ENCODE measurements at places on chromosomes 13 and 19. TPM values are rescaled to one million over a fixed set of nuclear protein-coding genes. Genes with fewer than 3 reads are reported as not detected.

Gene PODNL1
- not detected for total RNA-seq

Gene ZNF784
- total RNA-seq, result 4.5 TPM

Gene MEIOSIN
- total RNA-seq, result not detected

Gene MISP3
- 0.22 TPM for total RNA-seq

Gene ZNF235
- 8.2 TPM for total RNA-seq

Gene CEACAM7
- total RNA-seq, result 1.9 TPM

All from dermis lymphatic vessel endothelial cell (primary cell).